Skin of body (tissue), 3 donors: ENCODE measurements at places on chromosomes 7 and 10.
A peak's percentile ranks its signal among the peaks of the same experiment; 100 is the strongest.

GRCh38 chr7:101390901-101391301 is 28.2 kb downstream of the COL26A1 start:
- peak; percentile 8 for DNase-seq

- DNase-seq: no peak
Observed at GRCh38 chr7:133789974-133790373, 337.2 kb upstream of the LRGUK start.

DNA sequence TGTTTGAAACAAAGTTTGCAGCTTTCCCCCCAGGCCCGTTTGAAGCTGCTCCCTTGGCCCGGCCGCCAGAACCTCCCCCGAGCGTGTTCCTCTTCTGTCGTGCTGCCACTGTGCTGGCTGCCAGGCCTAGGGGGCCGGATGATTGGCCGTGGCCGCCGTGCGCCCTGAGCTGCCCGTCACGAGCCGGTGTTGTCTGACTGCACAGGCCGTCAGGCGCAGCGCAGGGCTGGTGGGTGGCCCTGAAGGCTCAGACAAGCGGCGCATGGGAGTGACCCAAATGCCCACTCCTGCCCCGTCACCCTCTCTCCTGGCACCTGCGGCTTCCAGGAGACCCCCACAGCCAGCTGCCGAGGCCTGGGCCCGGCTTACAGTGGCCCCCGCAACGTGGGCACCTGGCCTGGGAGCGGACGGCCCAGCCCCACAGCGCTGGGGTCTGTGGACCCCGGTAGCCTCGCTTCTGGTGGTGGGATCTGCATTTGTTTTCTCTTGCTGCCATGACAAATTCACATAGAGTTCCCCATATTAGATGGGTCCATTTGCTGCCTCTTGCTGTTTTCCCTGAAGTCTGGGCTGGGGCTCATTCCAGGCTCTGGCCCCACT is 13.1 kb downstream of the JAKMIP3 start:
- DNase-seq: no peak

GRCh38 chr7:39541511-39541910 is 24.7 kb upstream of the YAE1 start:
- no peak for DNase-seq

- DNase-seq: no peak
Observed at GRCh38 chr10:96578022-96578421, 8.8 kb downstream of the TM9SF3 start.

GRCh38 chr7:124059375-124059774 is 26.5 kb upstream of the TMEM229A start:
- no peak for DNase-seq

DNA sequence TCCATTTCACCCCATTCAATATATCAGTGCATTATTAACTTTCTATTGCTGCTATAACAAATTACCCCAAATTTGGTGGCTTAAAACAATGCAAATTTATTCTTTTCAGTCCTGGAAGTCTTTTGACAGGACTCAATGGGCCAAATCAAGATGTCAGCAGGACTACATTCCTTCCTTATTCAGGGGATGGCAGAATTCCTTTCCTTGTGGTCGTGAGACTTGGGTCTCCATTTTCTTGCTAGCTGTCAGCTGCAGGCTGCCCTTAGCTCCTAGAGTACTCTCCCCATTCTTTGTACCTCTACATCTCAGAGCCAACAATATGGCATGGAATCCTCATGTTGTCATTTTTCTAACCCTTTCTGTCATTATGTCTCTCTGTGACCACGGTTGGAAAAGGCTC is 310.6 kb downstream of the HDAC9 start:
- no peak for DNase-seq

DNA sequence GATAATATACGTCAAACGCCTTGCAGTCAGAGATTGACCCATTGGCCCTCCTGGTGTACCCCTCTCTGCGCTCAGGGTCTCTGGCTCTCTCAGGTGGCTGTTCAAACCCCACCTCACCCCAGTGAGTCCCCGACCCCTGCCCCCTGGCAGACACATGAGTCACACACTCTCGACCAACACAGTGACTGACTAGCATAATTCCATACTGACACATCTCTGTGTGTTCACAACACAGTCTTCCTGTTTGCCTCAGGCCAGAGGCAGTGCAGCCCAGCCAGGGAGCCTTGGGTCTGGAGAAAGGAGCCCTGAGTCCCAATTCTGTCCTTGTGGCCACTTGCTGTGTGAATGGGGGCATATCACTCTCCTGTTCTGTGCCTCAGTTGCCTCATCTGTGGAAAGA is 40.1 kb downstream of the PALD1 start:
- DNase-seq: no peak

DNA sequence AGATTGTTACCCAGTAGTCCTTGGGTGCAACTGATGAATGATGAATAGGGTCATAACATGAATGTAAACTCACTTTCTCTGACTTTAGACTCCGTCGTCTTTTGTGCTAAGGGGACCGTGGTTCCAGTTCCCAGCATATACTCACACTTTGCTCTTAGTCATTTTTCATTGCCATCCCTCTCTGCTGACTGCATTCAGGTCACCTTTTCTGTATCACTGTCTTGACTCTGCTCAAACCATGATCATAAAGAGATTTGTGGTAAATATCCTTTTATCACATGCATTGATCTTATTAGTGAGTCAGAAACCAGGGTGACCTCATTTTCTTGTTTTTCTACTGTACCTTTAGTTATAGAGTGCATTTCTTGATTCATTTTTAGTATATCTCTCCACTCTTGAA is 141.1 kb upstream of the AGR3 start:
- no peak for DNase-seq
